Colonic mucosa (tissue), 4 donors: ENCODE measurements at places on chromosomes 12 and 14. TPM values are rescaled to one million over a fixed set of nuclear protein-coding genes. Genes with fewer than 3 reads are reported as not detected.

PTPRO gene
- total RNA-seq, result 26.1 TPM

SOAT2 gene
- 0.12 TPM for total RNA-seq

PMEL gene
- total RNA-seq, result 3.4 TPM

RPL10L gene
- total RNA-seq, result 2.5 TPM

AKAP3 gene
- 3.3 TPM for total RNA-seq

NEUROD4 gene
- not detected for total RNA-seq

C3AR1 gene
- total RNA-seq, result 1.8 TPM

RD3L gene
- total RNA-seq, result not detected

TPPP2 gene
- total RNA-seq, result 0.94 TPM

TMEM233 gene
- 0.13 TPM for total RNA-seq

MYL6B gene
- 19.1 TPM for total RNA-seq

CLEC14A gene
- total RNA-seq, result 7.7 TPM

HOXC4 gene
- total RNA-seq, result not detected

- no peak for DNase-seq
Measured at GRCh38 chr14:63192085-63192484, 12.2 kb upstream of the RHOJ start.

- no peak for DNase-seq
Measured at GRCh38 chr12:118853634-118854033, 127.7 kb upstream of the SRRM4 start.

DNA sequence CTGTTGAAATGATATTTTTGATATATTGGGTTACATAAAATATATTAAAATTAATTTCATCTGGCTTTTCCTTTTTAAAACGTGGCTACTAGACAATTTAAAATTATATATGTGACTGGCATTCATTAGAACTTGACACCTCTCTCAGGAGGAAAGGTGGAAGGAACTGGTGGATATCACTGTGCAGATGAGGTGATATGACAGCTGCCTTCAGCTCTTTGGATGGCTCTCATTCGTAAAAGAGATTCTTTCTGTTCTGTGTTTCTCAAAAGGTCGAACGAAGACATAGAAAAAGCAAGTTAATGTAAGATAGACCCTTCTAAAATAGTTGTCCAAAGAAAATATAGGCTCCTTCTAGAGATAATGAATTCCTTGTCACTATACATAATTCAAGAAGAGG, 36.6 kb downstream of the CRADD start:
- no peak for DNase-seq

DNA sequence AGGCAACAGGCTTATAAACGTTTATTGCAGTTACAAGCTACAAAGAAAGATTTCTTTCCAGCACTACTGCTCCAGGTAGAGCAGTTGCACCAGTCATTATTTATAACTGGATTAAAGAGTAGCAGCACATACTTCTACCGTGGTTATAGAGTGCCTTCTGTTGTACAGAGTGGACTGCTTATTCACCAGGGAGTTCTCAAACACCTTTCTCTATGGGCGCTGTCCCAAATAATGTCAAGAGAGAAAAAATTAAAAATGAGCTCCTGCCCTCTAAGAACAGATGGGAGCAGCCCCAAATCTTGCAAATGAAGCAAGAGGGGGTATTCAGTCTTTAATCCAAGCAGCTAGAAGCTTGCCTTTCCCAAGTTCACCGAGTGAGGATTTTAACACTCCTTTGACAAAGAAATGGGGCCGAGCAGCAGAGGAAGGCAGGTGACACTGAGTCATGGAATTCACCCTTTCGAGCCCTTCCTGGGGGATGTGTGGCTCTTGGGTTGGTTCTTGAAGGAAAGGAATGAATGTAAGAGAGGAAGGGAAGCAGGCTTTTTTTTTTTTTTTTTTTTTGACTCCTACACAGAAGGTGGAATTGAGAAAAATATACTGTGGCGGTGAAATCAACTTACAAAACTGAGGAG, 181.2 kb downstream of the PRKCH start:
- no peak for DNase-seq

GRCh38 chr12:8648576-8649205, 13.9 kb downstream of the MFAP5 start:
- no peak for DNase-seq

GRCh38 chr14:100605706-100606686, 18.8 kb upstream of the BEGAIN start:
- no peak for DNase-seq

DNA sequence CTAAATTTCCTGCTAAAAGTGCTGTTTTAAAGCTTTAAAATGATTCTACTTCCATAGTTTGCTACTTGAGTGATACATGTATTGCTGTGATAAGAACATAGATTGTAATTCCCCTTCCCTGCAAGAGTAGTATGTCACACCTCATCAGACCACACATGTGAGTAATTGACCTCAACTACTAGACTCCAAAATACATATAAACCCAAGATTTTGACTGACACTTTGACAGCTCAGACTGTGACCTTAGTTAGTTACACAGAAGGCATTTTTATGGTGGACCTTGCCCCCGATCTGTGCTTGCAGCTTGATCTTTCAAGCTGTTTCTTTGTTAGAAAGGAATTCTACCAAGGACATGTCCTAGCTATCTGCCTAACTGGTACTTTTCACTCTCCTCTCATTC, 18.6 kb downstream of the APOBEC1 start:
- DNase-seq, result no peak

DNA sequence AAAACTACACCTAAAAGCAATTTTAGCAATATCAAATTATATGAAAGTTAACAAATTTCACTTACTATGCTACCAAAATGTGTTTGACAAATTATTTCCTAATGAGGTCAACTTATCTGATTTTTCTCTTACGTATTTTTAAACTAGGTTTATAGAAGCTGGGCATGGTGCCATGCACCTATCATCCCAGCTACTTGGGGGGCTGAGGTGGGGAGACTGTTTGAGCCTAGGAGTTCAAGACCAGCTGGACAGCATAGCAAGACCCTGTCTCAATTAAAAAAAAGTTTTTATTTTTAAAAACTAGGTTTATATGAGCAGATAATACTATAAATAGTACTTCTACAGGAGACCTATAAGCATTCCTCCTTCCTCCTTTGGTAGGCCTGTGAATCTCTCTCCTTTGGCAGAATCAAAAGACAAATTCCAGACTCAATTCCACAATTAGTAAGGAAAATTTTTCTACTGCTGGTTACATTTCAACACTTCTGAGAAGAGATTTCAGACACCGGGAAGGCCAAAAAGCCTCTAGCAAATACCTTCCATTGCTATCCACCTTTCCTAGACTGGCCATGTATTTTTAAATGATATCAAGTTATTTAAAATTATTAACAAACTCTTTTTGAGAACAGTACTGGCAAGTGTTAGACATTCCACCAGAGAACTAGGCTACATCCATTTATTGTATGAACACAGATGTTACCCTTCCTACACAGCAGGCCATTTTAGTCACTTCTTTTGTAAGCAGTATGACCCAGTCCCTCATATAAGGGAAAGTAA, 34.4 kb downstream of the CDK17 start:
- no peak for DNase-seq

DNA sequence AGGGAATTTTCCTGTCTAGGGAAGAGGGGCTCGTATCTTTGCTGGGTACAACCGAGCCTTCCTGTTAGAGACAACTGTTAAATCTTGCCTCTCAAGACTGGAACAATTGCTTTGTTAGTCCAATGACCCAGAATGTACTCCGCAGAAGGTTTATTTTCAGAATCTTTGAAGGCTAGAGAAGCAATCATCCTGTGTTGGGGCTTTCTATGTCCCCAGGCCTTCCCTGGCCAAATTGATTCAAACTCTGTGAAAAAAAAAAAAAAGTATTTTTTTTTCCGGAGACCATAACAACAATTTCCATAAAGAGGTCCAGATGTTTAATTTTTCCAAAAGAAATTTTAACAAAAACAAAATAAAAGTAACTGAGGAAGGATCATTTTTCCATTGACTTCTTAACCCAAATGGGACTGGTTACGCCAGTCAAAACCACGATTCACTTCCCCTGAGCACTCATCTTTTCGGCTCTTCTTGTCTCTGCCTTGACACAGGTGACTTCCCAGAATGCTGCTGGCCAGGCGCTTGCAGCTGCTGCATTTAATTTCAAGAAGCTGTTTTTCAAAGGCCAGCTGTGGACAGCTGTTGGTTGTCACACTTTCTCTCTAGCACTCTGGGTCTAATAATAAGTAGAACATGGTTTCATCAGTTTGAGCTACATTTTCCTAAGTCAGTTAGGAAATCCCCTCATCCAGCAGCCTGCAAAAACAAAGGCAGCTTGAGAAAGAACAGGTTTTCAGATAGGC, 81.6 kb upstream of the MANSC4 start:
- peak; percentile 45 for DNase-seq

- DNase-seq, result no peak
Measured at GRCh38 chr12:2431810-2432209, 363.0 kb upstream of the FKBP4 start.

DNA sequence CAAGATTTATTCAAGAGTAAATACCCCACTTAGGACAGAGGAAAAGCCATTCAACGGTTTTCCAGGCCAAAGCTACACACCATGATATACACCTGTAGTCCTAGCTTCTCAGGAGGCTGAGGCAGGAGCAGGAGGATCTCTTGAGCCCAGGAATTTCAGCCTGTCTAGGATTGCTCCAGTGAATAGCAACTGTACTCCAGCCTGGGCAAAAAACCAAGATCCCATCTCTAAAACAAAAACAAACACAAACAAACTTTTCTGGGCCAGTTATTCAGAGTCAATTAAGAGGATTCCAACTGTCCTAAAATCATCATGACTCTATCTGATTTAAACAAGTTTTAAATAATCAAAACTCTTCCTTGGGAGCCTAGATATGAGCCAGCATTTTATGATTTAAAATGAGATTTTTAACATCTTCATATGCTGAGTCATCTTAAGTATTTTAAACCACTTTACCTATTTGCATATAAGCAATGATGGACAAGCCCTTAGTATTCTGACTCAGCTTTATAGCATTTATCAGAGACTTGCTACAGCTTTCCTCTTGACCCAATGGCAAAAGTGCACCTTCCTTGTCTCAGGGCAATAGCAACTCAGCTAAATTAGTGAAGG, 77.1 kb downstream of the KCNMB4 start:
- no peak for DNase-seq

DNA sequence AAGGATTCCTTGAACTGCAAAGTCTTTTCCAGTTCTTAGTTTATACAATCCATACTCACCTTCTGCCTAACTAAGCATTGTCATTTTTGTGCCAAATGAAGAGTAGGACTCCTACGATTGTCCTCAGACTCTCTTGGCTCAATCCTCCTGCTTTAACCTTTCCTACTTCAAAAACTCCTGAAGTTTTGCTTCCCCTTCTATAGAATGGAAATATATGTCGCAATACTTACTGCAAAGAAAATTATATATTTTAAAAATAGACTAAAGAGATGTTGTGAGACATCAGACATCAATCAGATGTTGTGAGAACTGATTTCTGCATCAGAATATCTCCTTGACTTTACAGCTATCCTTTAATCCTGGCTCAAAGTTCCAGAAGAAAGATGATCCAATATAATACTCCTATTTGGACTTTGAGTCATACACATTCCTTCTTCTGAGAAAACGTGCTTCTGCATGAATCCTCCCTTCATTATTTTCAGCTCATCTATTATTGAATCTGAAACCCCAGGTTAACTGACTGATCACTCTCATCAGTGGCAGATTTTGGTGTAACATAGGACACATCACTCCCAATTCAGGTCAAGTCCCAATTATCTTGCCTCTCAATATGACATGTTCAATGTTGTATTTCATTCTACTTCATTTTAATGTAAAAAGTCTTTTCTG, 48.8 kb downstream of the A2M start:
- DNase-seq, result no peak

DNA sequence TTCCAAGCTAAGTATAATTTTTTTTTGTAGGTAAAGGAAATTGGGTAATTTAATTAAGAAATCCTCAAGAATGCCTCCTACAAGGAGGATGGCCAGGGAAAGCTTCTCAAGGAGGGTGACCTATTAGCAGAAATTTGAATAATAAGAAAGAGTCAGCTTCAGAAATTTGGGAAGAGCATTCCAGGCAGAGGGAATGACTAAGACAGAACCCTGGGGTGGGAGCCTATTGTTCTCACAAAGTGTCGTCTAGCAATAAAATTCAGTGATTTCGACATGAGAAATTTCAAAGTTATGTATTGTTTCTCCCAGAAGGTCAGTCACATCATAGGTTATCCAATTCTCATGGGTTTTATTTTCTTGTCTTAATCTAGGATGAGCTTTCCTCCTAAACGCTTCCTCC, 1168.4 kb downstream of the AACS start:
- no peak for DNase-seq

- DNase-seq, result no peak
Measured at GRCh38 chr14:41868396-41868795, 261.7 kb downstream of the LRFN5 start.

DNA sequence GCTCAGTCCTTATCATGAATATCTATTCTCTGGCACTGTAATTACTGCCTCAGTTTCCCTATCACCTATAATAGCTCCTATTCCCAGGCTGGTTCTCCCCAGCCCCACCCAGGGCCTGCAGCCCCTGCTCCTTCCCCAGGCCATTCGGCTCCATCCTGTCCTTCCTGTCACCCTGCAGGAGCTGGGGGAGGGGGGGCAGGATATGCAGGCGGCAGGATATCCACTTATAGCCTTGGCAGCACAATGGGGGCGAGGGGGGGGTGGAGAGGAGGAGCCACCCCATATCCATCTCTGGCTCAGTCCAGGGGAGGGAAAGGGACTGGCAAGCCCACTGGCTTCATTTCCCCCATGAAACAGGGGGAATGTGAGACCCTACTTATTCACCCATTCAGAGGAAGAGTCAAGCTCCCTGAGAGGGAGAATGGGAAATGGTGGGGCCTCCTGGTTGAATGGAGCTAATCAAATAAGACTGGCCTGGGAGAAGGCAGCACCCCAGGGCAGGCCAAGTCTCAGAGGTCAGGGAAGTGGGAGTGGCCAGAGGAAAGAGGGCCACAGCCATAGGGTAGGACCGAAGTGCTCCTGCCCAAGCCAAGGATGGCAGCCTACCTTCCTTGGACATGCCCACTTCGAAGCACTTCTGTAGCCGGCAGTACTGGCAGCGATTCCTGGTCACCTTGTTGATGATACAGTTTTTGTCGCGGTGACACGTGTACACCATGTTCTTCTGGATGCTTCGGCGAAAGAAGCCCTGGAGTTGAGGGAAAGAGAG, 7.8 kb upstream of the ITGB7 start:
- no peak for DNase-seq

- DNase-seq, result no peak
Measured at GRCh38 chr12:56159482-56160192, 1.5 kb downstream of the MYL6 start.

- DNase-seq, result no peak
Measured at GRCh38 chr12:28328967-28329366, 138.7 kb downstream of the CCDC91 start.

- no peak for DNase-seq
Measured at GRCh38 chr14:101625336-101626097, 64.2 kb downstream of the DIO3 start.

GRCh38 chr12:127489061-127489460, 777.9 kb upstream of the TMEM132C start:
- DNase-seq, result peak; percentile 33

DNA sequence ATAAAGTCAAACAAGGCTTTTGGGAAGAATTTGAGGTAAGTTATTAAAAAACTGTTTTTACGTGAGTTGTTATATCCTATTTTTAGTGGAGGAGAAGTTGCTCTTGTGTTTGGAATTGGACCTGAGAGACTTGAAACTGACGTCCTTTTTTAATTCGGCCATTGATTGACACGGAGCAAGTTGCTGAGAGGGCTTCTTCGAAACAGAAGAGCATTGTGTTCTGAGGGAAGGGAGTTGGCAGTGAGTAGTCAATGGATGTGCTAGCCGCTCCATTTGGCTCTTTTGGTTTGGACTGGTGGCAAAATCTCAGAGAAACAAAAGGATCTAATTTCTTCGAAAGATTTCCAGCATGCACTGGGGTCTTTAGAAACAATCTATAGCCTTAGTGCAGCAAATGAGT, 37.3 kb downstream of the PTPN11 start:
- DNase-seq, result no peak

- DNase-seq, result no peak
Measured at GRCh38 chr12:76084863-76085519, 506 bp upstream of the NAP1L1 start.
